ENCODE measurements at places on chromosomes 4 and X.

DNA sequence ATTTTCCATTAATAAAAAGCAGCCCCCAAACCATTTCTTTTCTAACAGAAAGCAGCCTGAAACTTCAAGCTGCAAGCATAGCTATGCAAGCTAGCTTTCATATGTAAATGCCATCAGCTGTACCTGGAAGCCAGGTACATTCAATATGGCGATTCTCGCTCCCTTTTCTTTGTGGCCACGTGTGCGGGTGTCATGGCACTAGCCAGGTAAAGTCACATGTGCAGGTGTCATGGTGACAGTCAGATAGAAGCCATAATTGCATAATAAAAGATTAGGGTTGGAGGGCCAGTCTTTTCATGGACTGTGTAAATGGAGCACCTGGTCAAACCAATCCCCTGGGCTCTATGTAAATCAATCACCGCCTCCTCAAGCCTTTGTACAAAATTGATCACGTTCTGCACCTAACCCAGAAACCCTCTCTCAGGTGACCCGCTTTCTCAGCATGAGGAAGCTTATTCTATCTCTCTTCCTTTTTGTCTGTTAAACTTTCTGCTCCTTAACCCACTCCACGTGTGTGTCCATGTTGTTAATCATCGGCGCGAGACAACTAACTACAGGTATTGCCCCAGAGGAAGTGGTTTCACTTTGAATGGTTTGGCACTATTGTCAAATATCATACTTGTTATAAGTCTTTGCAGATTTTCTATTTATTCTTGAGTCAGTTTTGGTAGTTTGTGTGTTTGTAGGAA, 18.0 kb upstream of the RHOXF2 start:
- DNase-seq: no peak

- DNase-seq: no peak
Measured at GRCh38 chr4:71752383-71753042, 31.4 kb downstream of the GC start.

DNA sequence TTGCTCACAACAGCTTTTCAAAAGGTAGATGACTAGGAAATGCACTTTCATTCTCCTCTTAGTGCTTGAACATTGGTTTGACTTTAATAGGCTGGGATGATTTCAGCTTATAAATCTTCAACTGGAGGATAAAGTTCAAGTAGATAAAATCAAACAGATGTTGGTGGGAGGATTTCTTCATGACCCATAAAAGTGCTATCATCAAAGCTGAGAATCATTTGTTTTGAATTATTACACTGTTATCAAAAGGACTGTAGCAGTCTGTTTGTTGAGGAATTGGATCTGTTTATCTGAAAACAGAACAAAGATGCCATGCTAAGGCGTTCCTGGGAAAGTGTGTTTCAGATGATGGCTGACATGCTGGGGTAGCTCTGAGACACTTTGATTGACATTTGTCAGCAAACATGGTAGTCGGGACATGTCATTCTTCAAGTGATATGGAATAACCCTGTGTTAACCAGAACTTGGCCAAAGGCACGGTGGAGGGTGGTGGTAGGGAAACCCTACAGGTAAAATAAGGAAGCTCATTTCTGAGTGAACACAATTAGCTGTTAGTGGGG, 304.0 kb upstream of the PITX2 start:
- DNase-seq: no peak

DNA sequence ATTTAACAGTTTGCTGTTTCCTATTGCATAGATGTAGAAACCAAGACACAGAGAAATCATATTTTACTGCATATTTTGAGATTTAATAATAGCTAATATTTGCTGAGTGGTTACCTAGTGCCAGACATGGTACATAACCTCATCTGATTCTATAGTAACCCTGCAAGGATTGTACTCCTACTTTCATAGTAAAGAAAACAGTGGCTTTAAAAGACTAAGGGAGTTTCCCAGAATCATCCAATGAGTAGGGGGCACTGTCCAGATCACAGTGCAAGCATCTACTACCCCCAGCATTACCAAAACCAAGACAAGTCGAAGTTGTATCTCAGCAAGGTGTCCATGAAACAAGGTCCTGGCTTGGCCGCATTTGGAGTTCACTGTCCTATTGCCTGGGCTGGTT, 224.5 kb upstream of the TENM3 start:
- DNase-seq: no peak

GRCh38 chr4:128550060-128550459, 259.4 kb upstream of the JADE1 start:
- no peak for DNase-seq

DNA sequence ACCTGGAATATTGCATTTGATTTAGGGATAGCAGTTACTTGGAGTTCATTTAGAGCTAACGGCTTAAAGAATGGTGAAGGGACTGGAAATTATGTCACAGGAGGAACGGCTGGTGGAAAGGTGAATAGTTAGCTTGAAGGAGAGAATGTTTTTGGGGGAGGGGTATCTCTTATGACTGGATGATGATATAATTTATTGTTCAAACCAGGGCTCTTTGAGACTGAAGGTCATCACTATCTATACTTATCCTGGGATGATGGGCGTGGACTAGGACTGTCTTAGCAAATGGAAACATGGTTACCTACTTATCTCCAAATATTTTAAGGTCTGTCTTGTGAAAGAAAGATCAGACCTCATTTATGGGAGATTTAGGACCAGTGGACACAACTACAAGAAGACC, 30.1 kb downstream of the WWC2 start:
- DNase-seq: no peak

DNA sequence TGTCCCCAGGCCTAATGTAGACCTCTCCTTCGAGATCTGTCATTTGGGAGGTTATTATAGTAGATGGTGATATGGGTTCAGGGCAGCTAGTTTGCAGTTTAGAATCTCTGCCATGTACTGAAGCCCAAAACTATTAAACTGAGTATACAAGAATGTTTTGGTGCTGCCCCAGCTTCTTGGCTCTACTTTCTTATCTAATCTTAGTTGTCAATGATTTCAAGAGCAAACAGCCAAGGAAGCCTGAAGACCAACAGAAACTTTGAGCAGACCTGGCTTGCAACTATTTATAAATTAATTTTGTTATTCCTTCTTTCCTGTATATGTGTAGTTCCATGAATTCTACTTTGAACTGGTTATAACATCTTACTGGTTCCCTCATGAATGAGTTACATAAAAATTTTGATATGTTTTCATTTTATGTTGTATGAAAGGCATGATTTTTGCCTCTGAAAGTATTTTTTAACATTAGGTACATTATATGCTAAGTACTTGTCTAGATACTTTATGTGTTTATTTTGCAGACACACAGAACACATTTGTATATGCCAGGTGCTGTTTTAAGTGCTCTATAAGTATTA, 2.0 kb upstream of the MGST2 start:
- DNase-seq: no peak

- no peak for DNase-seq
Measured at GRCh38 chr4:127491571-127491970, 141.2 kb upstream of the INTU start.

DNA sequence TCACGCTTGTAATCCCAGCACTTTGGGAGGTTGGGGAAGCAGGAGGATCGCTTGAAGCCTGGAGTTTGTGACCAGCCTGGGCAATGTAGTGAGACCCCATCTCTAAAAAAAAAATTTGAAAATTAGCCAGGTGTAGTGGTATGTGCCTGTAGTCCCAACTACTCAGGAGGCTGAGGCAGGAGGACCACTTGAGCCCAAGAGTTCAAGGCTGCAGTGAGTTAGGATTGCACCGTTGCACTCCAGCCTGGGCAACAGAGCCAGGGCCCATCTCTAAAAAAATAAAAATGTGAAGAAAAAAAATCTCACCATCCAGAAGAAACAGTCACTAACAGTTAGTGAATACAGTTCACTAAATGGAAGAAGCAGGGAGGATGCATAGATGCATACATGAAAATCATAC, 34.8 kb downstream of the TMEM271 start:
- DNase-seq: no peak

DNA sequence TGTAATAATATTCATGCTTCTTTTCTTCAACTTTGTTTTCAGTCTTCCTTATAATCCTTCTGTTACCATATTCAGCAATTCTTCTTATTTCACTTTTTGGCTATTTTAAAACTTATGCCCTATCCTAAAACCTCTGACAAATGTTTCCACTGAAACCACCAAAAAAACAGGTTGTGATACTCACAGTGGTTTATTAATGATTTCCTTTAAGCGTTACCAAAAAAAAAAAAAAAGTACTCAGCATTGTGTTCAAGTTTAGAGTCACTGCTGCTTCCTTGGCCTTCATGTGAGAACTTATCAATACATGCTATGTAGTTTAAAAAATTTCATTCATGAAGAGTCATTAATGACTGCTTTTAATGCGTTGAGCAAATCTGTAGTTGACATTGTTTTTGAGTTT, 35.4 kb upstream of the UGT2A3 start:
- no peak for DNase-seq

DNA sequence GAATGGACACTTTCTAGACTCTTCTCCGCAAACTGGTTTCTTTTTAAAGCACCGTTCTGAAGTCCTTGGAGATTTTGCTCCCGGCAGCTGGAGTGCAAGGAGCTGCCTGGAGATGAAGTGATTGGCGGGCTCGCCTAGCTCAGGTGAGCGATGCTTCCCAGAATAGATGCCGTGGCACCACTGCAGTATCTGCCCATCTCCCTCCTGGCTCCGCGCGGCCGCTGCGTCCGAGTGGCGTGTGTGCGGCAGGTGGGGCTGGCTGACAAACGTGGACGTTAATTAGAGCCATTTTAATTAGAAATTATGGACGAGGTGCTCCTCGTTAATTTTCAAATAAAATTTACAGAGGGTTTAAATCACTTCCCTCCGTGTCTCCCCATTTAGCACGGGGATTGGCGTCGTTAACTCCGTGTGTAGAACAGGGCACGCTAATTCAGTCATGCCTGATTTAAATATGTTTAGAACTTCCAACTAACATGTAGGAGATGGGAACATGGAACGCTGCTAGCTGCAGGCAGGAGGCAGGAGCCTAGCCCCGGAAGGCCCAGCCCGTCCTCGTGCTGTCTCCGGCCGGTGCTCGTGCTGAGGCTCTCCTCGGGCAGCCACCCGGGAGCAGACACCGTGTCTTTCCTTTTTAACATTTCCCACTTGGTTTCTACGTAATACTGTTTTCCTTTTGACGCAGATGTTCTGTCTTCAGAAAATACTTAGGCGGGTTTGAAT, 11.6 kb downstream of the UVSSA start:
- no peak for DNase-seq

DNA sequence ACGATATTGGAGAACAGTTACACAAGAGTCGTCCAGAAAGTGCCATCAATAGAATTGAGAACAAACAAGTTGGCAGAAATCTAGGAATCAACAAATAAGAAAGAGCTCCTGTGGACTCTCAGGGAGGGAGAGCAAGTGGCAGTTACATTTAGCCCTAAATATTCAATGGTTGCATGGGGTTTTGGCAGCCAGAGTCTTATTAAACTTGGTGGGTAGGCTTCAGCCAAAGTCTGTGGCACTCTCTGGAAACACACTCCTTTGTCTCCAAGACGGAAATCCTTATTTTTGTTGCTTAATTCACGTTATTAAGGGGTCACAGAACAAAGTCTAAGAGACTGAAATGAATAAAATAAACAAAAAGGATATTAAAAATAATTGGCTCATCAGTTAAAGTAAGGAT, 742.2 kb upstream of the ATOH1 start:
- no peak for DNase-seq

DNA sequence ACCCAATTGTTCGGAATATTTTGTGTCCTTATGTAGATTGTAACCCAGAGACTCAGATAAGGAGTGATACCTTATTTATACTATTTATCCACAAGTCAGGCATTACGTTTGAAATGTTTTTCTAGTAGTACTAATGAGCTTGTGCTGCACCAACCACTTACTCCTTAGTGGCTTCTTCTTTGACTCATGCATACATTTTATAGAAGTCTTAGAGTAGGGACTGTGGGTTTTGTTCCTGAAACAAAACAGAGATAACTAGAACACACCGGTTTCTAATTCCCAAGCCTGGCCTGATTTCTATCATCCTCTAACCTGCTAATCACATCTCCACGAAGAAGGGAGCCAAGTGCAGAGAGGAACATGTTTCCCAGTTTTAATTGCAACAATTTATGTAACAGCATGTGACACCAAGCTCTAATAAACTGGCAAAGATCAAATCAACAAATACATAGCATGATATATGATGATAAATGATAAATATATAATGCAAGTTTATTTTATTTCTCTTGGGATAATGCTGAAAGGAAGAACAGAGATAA, 32.3 kb downstream of the MGARP start:
- no peak for DNase-seq

DNA sequence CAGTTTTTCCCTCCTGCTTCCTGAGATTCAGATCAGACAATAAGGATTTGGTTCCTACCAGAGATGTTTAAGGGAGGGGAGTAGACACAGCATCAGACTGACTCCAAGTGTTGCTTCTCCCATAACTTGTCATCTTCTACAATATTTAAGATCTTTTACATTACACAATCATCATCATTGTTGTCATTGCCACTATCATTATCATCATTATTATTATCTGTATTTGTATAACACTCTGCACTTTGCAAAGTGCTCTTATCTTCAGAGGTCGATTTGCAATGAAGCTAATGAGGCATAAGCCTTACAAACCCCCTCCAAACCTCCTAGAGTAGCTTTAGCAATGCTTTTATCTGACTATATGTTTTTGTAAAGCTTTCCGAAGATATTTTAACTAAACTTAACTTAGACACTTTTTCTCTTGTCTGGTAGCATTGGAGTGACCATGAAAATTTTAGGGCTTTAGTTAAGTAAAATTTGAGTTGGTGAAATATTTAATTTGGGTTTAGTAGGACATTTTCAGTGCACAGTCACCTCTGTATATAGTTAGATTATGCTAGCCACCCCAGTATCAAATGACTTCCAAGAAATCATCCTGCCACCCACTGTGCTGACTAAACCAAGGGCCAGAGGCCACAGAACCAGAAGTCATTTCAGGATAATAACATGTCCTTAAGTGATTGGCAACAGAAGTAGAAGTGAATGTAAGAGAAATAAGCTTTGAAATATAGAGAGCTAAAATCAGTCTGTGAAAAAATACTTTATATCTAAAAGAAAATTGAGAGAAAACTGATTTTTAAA, 124.2 kb upstream of the NRK start:
- DNase-seq: no peak

DNA sequence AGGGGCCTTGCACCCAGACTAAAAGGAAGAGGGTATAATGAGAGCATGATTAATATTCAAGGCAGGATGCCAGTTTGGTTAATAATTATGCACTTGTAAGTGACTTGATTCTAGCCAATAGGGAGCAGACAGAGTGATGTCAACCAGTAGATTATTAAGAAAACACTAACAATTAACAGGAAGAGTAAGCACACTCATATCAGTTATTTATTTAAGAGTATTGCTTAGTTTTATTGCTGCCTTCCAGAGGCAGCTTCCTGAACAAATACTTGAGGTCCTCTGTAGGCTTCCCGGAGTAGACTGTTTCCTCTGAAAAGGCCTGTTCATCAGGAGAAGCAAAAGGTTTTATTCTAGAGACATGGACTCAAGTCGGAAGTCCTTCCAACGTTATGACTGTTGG, 129.1 kb upstream of the AFF2 start:
- no peak for DNase-seq

- no peak for DNase-seq
Measured at GRCh38 chr4:61318431-61318830, 118.3 kb downstream of the ADGRL3 start.

GRCh38 chr4:142474398-142475087, 371.6 kb downstream of the INPP4B start:
- peak; percentile 16 for DNase-seq

- DNase-seq: no peak
Measured at GRCh38 chr4:108313546-108314339, 145.0 kb upstream of the LEF1 start.

- DNase-seq: no peak
Measured at GRCh38 chr4:54066718-54067129, 2.3 kb upstream of the CHIC2 start.
